Nasal cavity respiratory epithelium epithelial cell of viscerocranial mucosa (primary cell): ENCODE measurements at places on chromosomes 12 and 14. TPM values are rescaled to one million over a fixed set of nuclear protein-coding genes. Genes with fewer than 3 reads are reported as not detected.

Gene LRRC10
- not detected in 2 replicates for total RNA-seq

Gene CLEC4D
- total RNA-seq = not detected in 2 replicates

Gene SPTB
- total RNA-seq = not detected in 2 replicates

Gene ETFBKMT
- total RNA-seq = 1.2 and 1.4 TPM in 2 replicates

Gene GALNT9
- total RNA-seq = not detected in 2 replicates

Gene TCL1B
- total RNA-seq = not detected in 2 replicates

Gene KNTC1
- total RNA-seq = 5.5 and 8.7 TPM in 2 replicates

Gene ZNF605
- 5.5 and 17.2 TPM in 2 replicates for total RNA-seq

Gene IL22
- total RNA-seq = not detected in 2 replicates

Gene MYO1H
- under 0.01 TPM in 1 of 2 replicates, not detected in the other for total RNA-seq

Gene C2CD5
- 14.7 and 16.2 TPM in 2 replicates for total RNA-seq

Gene GNB3
- 0.34 and 0.78 TPM in 2 replicates for total RNA-seq

Gene IFNG-AS1
- total RNA-seq = not detected in 2 replicates

Gene SLC39A5
- under 0.01 and 0.28 TPM in 2 replicates for total RNA-seq

Gene TBX3
- 0.21 and 2.4 TPM in 2 replicates for total RNA-seq

Gene TPPP2
- total RNA-seq = not detected in 2 replicates

Gene LRP1-AS
- not detected in 2 replicates for total RNA-seq

Gene TAS2R7
- total RNA-seq = not detected in 2 replicates

Gene IRF9
- 36.1 and 47.5 TPM in 2 replicates for total RNA-seq

Gene BIN2
- total RNA-seq = not detected in 2 replicates

Gene CCDC85C
- total RNA-seq = 30.8 and 49.6 TPM in 2 replicates

Gene CCDC197
- not detected in 2 replicates for total RNA-seq

Gene TRIM9
- under 0.01 and 0.64 TPM in 2 replicates for total RNA-seq

Gene OTX2
- total RNA-seq = 0.21 and 0.68 TPM in 2 replicates

Gene DCAF4
- total RNA-seq = 8.2 and 19.2 TPM in 2 replicates

Gene EPYC
- not detected in 2 replicates for total RNA-seq

Gene KRT73
- not detected in 2 replicates for total RNA-seq

Gene CARMIL3
- 0.34 and 0.50 TPM in 2 replicates for total RNA-seq

Gene INHBC
- not detected in 2 replicates for total RNA-seq

Gene PYGL
- 105 and 139 TPM in 2 replicates for total RNA-seq

Gene PLEKHG7
- total RNA-seq = 0.28 TPM in 1 of 2 replicates, not detected in the other

Gene RFLNA
- 0.34 and 4.0 TPM in 2 replicates for total RNA-seq

Gene TAS2R8
- total RNA-seq = 0.14 TPM in 1 of 2 replicates, not detected in the other

Gene KCNK13
- total RNA-seq = under 0.01 TPM in 1 of 2 replicates, not detected in the other

Gene SYNDIG1L
- total RNA-seq = under 0.01 and 0.14 TPM in 2 replicates

Gene NCAPD2
- total RNA-seq = 27.3 and 29.9 TPM in 2 replicates

Gene ARHGEF40
- total RNA-seq = 4.1 and 20.6 TPM in 2 replicates

Gene PIK3C2G
- total RNA-seq = 0.28 and 1.7 TPM in 2 replicates

Gene HCAR1
- total RNA-seq = not detected in 2 replicates

Gene TSPAN11
- total RNA-seq = 0.07 TPM in 1 of 2 replicates, not detected in the other
